ENCODE measurements at places on chromosomes 12 and 14. TPM values are rescaled to one million over a fixed set of nuclear protein-coding genes. Genes with fewer than 3 reads are reported as not detected.

- DNase-seq: no peak
These were observed 13.1 kb upstream of the ESPL1 start for GRCh38 chr12:53254816-53255545.

The ADSS1 gene
- 17.0 TPM for polyA plus RNA-seq

- DNase-seq: no peak
These were observed 147.8 kb upstream of the PLEKHA5 start for GRCh38 chr12:18981732-18982131.

DNA sequence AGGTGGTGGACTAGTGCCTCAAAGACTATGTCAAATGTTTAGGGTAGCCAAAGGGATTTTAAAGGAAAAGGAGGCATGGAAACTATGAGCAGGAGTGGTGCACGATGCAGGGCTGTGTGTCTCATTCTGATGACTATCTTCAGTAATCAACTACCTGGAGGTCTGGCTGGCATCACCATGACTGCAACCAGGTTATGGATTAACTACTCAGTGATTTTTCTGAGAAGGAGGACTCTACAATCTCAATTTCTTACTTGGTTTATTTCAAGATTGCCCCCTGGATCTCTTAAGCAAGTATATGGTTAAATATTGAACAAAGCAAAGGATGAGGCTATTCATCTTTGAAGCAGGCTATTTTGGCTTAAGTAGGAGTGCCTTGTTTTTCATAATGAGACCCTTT lies 19.2 kb upstream of the EDDM3A start:
- DNase-seq: no peak
